Stimulated activated CD8-positive, alpha-beta memory T cell treated with anti-CD3 and anti-CD28 coated beads, Interleukin-12 subunit alpha, Interleukin-12 subunit beta, amount 100 ng/mL, for 1 hour (primary cell): ENCODE measurements at places on chromosomes 2 and 18.

- DNase-seq: no peak
These were observed 1147.1 kb downstream of the CNTNAP5 start for GRCh38 chr2:125172181-125172580.

DNA sequence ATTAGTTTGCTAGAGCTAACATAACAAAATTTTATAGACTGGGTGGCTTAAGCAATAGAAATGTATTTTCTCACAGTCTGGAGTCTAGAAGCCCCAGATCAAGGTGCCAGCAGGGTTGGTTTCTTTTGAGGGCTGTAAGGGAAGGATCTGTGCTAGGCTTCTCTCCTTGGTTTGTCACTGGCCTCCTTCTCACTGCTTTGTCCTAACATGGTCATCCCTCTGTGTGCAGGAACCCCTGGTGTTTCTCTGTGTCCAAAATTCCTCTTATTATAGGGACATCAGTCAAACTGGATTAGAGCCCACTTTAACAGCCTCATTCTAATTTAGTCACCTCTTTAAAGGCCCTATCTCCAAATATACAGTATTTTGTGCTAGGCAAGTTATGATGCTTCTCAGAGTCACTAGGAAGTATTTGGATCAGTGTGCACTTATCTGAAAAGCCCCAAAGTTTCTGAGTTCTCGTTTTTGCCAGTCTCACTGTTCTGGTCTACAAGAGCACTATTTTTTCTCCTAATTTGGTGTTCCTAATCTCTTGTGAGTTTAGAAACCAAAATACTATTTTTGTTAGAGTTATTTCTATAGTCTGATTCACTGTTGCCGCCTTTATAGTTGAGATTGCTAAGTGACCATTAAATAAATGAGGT is 29.0 kb downstream of the ZC3H6 start:
- DNase-seq: no peak

DNA sequence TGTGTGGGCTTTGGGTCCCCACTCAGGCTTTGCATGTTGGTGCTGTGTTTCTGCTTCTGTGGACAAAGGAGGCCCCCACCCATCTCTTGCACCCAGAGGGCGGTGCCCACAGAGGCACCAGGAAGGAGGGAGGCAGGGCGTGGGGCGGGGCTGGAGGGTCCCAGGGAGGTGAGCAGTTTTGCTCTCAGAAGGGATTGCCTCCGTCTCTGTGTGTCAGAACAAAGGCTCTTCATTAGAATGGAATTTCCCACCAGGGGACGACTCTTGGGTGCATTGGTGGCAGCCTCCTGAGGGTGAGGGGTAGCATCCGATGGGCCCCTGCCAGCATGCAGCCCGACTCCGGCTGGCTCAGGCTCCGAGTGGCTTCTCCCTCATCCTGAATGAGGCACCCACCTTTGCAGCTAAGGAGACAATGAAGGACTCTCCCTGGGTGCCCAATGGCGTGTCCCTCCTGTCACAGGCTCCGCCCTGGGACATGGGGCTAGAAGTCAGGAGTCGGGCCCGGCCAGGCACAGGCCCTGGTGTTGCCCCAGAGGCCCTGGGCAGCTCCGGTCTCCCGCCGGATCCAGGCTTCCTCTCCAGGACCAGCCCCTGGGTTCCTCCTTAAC is 7.0 kb upstream of the ERFE start:
- no peak for DNase-seq

DNA sequence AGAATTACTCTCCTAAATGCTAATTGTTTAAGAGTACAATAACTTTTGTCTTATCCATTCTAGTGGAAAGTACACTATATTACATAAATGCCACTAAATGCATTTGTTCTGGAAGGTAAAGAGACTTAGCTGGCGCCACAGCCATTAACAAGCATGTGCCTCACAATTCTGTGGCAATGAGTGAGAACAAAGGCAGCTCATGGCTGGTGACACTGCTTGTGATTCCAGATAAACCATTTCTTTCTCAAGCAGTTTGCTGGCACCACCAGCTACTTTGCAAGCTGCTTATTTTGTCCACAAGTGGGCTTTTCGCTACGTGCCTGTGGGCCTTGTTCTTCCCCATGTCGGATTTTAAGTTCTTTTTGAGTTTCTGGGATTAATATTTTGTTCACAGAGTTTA is 147.6 kb upstream of the SMAD7 start:
- DNase-seq: no peak

- DNase-seq: no peak
These were observed 435.6 kb upstream of the HS6ST1 start for GRCh38 chr2:128754246-128754724.

GRCh38 chr18:55546851-55547704 is 40.9 kb downstream of the TCF4 start:
- no peak for DNase-seq

DNA sequence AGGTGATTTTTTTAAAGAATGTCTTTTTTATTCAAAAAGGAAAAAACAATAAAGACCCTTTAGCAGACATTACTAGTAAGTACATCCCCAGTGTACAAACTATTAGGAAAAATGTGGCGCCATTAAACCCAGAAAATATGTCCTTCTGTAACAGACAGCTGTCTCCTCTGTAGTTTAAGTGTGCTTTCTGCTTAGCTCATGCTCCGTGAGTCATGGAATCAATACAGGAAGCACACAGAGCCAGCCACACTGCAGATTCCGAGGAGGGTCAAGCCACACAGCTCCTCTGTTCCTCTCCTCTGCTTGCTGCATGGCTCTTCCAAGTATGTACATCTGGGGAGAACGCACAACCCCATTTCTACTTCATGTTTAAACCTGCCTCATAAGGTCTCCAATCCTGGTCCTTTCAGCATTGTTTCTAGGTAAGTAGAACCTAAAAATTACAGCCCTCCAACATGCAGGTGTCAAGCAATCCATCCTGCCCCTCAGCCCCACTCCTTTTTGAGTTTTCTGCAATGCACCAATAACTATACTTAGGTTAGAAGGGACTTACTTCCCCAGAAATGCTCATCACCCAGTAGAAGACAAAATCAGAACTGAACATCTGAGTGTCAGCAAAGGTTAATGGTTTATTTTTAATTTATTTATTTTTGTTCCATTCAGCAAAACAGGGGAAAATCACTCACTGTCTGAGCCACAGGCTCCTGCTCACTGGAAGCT is 37.5 kb downstream of the ACVR1 start:
- no peak for DNase-seq

- no peak for DNase-seq
These were observed 73.4 kb downstream of the SLC66A3 start for GRCh38 chr2:11228692-11229091.

GRCh38 chr2:151816843-151817242 is 11.4 kb downstream of the ARL5A start:
- DNase-seq: no peak

GRCh38 chr18:10213526-10213925 is 240.9 kb upstream of the APCDD1 start:
- DNase-seq: no peak

GRCh38 chr2:218892693-218893348 is 12.2 kb downstream of the WNT10A start:
- DNase-seq: peak; percentile 76

- no peak for DNase-seq
These were observed 92.0 kb upstream of the MSH2 start for GRCh38 chr2:47310801-47311560.
